Kasumi-1 (cell line): ENCODE measurements at places on chromosomes 16 and 17.

DNA sequence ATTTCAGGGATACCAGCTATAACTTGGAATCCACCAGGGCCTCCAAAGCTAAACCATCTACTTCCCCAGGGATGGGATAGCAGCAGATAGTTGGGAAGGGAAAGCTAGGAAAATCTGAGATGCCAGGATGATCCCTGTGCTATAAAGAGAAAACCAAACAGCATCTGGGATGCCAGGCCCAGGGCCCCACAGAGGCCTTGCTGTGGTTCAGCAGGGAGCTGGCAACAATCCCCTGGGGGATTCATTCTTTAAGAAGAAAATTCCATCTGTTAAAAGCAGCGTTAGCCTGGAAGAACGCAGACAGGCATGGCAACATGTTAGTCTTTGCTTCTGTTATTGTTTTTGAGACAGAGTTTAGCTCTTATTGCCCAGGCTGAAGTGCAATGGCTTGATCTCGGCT is 16.6 kb downstream of the MYO18A start:
- DNase-seq = no peak

DNA sequence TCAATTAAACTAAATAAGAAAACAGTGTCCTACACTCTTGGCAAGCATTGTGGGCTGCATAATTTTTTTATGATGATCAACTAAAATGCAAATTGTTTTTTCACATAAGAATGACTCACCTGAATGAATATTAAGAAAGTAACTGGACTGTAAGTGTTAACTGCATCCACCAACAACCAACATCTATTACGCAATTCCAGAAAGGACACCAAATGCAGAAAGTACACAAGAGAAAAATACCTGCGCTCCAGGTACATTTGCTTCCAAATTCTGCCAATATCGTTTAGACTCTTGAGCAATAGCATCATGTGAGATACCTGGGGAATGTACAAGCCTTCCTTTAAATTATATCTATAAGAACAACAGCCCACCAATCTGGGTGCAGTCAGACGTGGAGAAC is 19.8 kb upstream of the TXNDC11 start:
- DNase-seq = no peak

GRCh38 chr16:77213542-77214106 is 14.4 kb downstream of the SYCE1L start:
- no peak for DNase-seq

DNA sequence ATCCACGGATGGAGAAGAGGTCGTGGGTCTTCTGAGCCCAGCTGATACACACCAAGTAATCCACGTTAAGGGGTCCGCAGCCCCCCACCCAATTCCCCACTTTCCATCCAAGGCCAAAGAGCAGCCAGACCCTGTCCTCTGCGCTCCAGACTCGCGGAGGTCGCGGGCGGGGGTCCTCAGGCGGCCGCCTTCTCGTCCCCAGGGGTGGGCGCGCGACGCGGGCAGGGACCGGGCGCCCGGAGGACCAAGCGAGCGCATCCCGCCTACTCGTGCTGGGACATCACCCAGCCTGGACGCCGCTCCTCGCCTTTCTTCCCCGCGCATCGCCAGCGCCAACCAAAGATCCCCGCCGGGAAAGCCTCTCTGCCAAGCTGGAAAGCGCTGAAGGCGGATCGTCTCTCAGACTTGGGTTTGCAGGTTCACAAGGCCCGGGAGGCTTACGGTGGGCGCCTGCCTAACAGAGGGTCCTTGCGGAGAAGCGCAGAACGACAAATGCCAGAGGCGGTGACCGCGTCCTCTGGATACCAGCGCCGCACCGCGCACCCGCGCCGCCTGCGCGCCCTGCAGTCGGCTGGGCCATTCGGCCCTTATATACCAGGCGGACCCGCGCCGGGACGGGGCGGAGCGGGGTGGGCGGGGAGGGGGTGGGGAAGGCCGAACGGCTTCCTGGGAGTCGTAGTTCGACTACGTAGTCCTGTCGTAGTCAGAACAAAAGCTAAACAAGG is 471.6 kb downstream of the SOX9 start:
- peak; percentile 52 for DNase-seq

DNA sequence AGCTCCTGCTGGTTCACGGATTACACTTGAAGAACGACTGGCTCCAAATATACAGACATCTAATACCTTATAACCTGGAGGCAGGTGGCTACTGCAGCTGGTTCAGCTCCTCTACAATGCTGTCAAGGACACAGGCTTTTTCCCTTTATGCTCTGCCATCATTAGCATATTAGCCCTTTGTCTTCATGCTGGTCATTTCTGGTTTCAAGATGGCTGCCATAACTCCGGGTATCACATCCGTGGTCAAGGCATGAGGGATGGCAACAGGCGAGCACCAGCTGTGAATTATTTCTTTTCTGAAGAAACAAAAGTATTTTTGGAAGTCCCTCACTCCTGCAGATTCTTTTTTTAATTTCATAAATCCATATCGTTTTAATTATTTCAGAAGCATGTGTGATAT is 124.3 kb upstream of the MED13 start:
- DNase-seq = no peak

DNA sequence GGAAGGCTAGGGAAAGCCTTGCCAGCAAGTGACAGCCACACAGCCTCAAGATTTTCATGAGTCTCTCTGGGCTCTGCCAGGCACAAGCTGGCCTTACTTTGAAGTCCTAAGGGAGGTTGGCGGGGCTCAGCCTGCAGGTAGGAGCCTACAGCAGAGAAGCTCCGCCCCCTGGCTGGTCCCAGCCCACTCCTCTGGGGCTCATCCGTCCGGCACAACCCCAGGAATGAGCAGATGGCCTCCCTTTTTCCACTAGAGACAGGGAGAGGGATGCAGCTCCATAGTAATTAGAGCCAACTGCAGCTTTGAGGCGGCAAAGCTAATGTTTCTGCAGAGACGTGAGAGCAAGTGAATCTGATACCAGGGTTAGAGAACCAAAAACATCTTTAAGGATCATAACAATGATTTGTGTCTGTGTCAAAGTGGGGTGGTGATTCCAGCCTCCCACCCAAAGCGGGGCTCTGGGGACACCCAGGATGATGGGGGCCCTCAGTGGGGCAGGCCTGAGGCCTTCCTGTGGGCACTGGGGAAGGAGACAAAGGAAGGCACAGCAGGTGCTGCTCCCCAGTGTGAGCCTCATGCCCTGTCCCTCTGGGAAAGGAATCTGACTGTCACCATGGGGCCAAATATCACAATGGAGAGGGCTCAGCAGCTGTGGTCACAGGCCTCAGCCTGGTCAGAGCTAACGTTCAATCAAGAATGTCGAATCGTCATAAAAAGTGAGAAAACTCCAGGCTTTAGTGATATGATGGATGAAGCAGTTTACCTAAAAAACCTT is 61.5 kb downstream of the RBFOX3 start:
- no peak for DNase-seq

- DNase-seq = no peak
Measured at GRCh38 chr17:21061971-21062526, 19.2 kb upstream of the USP22 start.

- no peak for DNase-seq
Measured at GRCh38 chr16:11470676-11471415, 115.9 kb downstream of the LITAF start.

DNA sequence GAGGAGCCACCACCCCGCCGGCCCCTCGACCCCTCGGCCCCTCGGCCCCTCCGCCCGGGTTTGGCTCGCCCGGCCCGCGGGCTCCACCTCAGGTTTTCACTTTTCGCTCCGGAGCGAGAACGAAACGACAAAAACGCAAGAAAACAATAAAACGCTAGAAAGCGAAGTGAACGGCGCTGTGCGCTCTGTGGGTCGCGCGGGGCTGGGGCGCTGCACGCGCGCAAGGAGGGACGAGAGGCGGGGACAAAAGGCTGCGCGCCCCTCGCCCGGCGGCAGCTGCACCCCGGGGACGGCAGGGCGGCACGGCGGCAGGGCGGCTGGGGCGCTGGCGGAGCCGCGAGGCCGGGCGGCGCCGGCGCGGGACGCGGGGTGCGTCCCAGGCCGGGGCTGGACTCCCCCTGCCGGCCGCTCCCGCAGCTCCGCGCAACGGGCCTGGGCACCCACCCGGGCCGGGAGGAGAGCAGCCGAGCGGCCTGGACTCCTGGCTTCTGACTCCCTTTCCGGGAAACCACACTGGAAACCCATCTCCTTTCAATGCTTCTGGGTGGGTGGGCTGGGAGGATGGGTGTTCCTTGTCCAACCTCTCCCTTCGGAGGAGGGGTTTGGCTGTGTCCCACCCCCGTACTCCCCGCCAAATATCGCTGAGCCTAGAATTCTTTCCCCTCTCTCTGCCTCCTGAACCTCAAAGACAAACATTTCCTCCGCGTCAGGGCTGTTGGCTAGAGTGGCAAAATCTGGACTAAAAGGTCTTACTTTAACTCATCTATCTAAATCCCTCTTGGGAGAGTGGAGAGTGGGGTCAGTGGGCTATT is 9.9 kb downstream of the TBX2 start:
- peak; percentile 65 for DNase-seq

GRCh38 chr16:86383488-86384262 is 126.7 kb upstream of the FOXF1 start:
- no peak for DNase-seq

GRCh38 chr16:66358231-66358630 is 8.3 kb upstream of the CDH5 start:
- DNase-seq = no peak

GRCh38 chr17:41848788-41849187 is 11.2 kb downstream of the KLHL10 start:
- no peak for DNase-seq

DNA sequence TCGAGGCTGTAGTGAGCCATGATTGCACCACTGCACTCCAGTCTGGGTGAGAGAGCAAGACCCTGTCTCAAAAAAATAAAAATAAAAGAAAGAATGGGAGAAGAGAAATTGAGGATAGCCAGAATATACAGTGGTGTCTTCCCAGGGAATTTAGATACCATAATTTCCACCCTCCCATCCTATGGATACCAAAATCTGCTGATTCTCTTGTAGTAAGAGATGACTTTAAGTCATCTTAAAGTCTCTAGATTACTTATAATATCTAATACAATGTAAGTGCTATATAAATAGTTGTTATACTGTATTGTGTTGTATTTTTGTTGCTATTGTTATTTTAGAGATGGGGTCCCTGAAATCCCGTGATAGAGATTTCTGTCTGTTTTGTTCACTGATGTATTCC is 1.5 kb upstream of the ERAL1 start:
- no peak for DNase-seq

DNA sequence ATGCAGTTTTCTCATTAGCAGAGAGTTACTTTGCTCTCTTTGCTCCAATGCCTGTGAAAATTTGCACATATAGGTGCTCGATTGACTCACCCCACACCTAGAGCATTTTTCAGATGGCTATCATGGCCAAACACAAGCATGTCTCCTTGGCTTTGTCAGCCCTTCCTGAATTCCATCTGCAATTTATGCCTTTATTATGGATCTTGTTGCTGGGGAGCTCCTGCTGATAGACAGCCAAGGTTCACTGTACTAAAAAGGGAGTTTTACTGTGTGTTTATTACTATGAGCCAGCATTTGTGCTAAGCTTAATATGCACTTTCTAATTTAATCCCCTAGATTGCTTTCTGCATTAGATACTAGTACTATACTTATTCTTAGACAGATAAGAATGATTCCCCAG is 93.3 kb downstream of the TOX3 start:
- DNase-seq = no peak

DNA sequence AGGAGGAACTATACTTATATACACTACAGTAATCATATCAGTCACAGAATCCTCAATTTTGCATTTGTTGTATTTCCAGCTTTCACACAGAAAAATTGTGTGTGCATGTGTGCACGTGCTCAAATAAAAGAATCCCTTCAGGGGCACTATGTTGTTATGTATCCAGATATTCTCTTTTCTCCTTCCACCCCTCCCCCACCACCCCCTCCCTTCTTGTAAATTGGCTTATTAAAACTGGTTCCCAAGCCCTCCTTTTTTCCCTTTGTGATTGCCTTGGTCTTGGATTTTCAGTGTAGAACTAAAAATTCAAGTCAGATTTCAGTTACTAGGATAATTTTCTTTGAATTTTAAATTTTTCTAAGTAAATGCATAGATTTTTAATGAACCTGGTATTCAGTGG is 86.3 kb downstream of the WNT3 start:
- no peak for DNase-seq

DNA sequence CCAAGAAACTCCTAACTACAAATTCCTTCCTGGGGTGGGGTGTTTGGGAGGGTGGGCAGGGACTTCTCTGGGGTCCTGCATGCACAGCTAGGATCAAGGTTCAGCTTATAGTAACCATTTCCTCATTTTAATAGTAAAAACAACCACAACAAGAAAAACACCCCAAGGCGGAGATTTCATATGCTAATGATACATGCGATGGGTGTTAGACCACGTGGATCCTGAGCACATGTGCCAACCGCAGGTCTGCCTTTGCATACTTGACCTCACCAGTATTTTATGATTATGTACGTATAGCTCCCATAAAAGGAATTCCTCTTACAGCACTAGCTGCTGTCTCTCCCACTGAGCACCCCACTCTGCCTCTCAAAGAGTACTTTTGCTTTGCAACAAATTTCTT is 1.9 kb downstream of the KRTAP4-11 start:
- DNase-seq = no peak

DNA sequence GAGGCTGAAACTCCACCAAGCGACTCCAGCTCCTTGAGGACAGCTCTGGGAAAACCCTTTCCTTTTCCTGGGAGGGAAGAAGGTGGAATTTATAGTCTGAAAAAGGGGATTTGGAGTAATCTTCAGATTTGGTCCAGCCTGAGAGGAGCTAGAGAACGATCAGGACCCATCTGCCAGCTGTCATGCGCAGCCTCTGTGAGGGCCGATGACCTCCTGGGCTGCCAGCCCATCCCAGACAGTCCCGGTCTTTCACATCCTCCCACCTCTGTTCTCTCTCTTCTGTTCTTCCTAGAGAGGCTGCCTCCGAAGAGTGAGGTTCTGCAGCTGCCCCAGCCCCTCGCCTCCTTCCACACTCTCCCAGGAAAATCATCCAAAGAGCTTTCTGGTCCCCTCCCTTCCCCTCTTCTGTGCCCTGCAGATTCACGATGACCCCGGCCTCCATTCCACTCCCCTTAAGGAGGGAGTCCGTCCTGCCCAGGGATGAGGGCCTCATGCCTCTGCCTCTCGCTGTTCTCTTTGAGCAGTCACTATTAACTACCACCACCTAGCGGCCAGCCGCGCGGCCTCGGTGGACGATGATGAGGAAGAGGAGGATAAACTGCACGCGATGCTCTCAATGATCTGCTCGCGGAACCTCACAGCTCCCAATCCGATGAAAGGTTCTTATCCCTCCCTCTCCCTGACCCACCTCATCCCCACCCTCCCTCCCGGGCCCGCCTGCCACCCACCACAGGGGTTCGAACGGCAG is 29.6 kb downstream of the SGSM2 start:
- no peak for DNase-seq

GRCh38 chr17:38509772-38510420 is 81.6 kb downstream of the ARHGAP23 start:
- DNase-seq = no peak

- DNase-seq = no peak
Measured at GRCh38 chr17:16943032-16943352, 28.9 kb downstream of the TNFRSF13B start.

DNA sequence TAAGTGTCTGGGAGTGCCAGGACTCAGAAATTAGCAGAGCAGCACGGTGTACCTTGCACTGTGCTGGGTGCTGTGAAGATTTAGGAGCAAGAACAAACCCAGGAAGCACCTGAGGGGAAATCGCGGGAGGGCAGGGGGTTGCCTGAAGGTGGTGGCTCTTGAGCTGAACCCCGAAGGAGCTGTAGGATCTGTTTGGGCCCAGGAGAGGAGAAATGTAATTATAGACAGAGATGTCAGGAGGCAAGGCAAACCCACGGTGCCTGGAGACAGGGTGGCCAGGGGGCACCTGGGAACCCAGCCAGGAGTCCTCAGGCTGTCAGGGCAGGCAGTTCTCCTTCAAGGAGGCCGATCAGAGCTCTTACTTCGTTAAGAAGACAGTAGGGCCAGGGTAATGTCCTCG is 109.1 kb downstream of the C16orf78 start:
- DNase-seq = no peak
